ENCODE measurements at places on chromosomes 11 and 22. TPM values are rescaled to one million over a fixed set of nuclear protein-coding genes. Genes with fewer than 3 reads are reported as not detected.

- DNase-seq: no peak
These were observed 147.0 kb downstream of the PAX6 start for GRCh38 chr11:31664129-31664528.

- no peak for DNase-seq
These were observed 37.4 kb downstream of the PACSIN2 start for GRCh38 chr22:42977569-42977968.

DNA sequence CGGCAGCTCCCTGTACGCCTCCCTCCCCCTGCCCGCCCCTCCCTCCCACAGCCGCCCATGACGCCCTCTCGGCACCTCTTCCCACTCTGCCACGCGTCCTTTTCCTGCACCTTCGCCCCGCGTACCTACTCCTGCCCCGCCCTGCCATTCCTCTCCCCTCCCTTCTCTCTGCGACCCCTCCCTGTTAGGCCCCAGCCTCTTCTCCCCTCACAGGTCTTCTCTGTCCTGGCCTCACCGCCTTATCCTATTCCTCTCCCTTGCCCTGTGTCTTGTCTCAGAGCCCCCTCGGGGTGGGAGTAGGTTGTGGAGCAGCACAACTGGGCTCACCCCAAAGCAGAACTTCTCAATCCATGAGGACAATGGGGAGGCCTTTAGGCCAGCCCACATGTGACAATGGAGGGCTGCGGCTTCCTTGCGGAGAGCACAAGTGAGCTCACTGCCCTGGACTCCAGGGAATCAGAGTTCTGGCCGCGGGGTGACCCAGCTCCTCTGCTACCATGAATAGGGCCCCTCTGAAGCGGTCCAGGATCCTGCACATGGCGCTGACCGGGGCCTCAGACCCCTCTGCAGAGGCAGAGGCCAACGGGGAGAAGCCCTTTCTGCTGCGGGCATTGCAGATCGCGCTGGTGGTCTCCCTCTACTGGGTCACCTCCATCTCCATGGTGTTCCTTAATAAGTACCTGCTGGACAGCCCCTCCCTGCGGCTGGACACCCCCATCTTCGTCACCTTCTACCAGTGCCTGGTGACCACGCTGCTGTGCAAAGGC, 539 bp downstream of the SLC35C1 start:
- DNase-seq: peak; percentile 63

- DNase-seq: no peak
These were observed 4.3 kb downstream of the SLC15A3 start for GRCh38 chr11:60947700-60948099.

The SNU13 gene
- total RNA-seq: 61.6 TPM

The OR2AT4 gene
- not detected for total RNA-seq
